ENCODE measurements at places on chromosomes 1 and 21.
A peak's percentile ranks its signal among the peaks of the same experiment; 100 is the strongest.

GRCh38 chr1:25786887-25787759, 12.9 kb upstream of the SELENON start:
- no peak for DNase-seq

DNA sequence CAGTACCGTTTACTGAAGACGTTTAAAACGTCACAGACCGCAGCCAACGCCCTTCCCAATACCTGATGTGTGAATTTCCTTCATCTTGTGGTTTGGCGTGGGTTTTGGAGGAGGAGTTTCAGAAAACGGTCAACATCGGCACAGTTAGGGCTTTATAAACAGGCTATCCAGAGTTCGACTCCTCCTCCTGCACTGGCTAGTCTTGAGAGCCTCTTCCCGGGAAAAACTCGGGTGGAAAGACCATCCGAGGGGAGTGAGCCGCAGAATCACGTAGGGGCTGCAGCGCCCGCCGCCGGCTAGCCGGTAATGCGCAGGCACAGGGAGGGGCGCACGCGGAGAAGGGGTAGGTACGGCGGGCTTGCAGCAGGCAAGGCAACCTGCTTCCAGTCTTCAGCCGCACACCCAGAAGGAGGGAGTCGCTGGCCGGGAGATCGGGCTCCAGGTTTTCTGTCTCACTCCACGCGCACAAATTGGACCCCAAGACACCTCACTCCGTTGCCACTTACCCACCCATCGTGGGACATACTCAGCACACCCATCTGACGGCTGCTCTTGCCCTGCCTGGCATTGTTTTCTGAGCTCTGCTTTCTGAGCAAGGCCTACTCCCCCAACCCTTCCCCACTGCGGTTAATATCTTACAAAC, 25.4 kb downstream of the SLC19A2 start:
- peak; percentile 28 for DNase-seq

DNA sequence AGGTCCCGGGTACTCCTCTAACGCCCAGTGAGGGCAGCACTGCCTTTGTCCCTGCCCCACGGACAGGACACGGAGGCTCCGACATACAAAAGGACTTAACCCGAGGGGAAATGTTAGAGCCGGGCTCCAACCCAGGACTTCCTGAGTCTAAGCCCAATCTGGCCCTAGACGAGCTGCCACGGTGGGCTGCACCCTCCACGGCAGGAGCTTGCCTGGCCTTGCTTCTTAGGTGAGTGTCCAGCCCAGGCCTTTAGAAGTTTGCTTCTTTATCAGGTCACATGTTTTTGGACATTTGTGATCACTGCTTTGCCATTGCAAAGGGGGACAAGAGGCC, 11.0 kb upstream of the TMEM200B start:
- DNase-seq: no peak

- DNase-seq: no peak
Measured at GRCh38 chr1:73727036-73727435, 470.9 kb downstream of the LRRIQ3 start.

- peak; percentile 90 for DNase-seq
Measured at GRCh38 chr1:53014791-53015507, 47.1 kb upstream of the PODN start.

Data from CD4-positive, alpha-beta T cell treated with Interleukin-1 beta for 1 hour (primary cell).